ENCODE measurements at places on chromosomes 5 and 9. TPM values are rescaled to one million over a fixed set of nuclear protein-coding genes. Genes with fewer than 3 reads are reported as not detected.
A peak's percentile ranks its signal among the peaks of the same experiment; 100 is the strongest.

DNA sequence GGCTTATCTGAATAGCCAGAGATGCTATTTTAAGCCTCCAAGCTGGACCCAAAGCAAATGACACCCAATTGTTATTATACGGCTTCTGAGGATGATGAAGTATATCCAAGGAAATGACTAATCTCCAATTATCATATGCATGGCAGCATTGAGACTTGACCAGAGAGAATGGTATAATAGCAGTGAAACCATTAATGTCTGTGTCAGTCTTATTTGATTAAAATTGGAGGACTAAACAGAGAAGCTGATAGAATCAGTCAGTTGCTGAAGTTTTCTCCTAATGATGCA lies 200.5 kb downstream of the EFNA5 start:
- no peak for DNase-seq
- no peak overlapping the region for H3K4me3 ChIP-seq
- H3K27me3 ChIP-seq: no peaks in the 10 kb centered on the region
- H3K36me3 ChIP-seq: no peaks in the 10 kb centered on the region

GRCh38 chr9:20985851-20986600 lies 45.4 kb downstream of the HACD4 start:
- H3K27ac ChIP-seq: no peak overlapping the region
- H3K27me3 ChIP-seq: no peaks in the 10 kb centered on the region
- no peaks in the 10 kb centered on the region for H3K36me3 ChIP-seq

GRCh38 chr9:127509955-127510299 lies 58.6 kb downstream of the LRSAM1 start:
- H3K27ac ChIP-seq: no peak overlapping the region
- no peaks in the 10 kb centered on the region for H3K27me3 ChIP-seq
- no peak overlapping the region for H3K4me3 ChIP-seq
- peaks cover 8% of the 10 kb centered on the region for H3K36me3 ChIP-seq
- H3K4me1 ChIP-seq: no peaks in the 10 kb centered on the region
- no peak for DNase-seq

The C9orf153 gene
- total RNA-seq: 0.12 TPM

- H3K27me3 ChIP-seq: no peaks in the 10 kb centered on the region
- no peaks in the 10 kb centered on the region for H3K36me3 ChIP-seq
- H3K4me1 ChIP-seq: no peaks in the 10 kb centered on the region
- H3K27ac ChIP-seq: no peak overlapping the region
- DNase-seq: no peak
- H3K4me3 ChIP-seq: no peak overlapping the region
Observed at GRCh38 chr9:112780450-112781036, 30.0 kb downstream of the SNX30 start.

The VLDLR gene
- total RNA-seq: 46.3 TPM

The INSL4 gene
- total RNA-seq: not detected

DNA sequence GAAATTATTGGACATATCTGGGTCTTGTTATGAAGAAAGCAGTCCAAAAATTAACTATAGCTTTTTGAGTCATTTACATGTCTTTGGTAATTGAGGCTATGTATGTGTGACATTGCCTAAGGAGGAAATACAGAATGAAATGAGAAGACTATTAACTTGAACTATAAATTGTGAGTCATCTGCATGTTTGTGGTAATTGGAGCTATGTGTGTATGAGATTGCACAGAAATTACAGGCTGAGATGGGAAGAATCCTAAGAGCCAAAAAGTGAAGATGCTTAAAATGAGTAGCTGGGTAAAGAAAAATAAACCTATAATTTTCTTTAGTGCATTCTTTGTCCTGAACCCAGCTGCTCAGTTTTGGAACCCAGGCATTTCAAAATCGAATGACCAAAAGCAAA lies 747.6 kb upstream of the EDIL3 start:
- no peak overlapping the region for H3K4me3 ChIP-seq
- H3K27me3 ChIP-seq: no peaks in the 10 kb centered on the region
- no peaks in the 10 kb centered on the region for H3K4me1 ChIP-seq
- DNase-seq: no peak

GRCh38 chr5:60377826-60378225 lies 322.1 kb downstream of the DEPDC1B start:
- no peaks in the 10 kb centered on the region for H3K36me3 ChIP-seq
- no peaks in the 10 kb centered on the region for H3K27me3 ChIP-seq
- DNase-seq: no peak
- no peaks in the 10 kb centered on the region for H3K4me1 ChIP-seq

The DUSP1 gene
- total RNA-seq: 17.2 TPM

- no peaks in the 10 kb centered on the region for H3K27me3 ChIP-seq
- no peak for DNase-seq
- no peaks in the 10 kb centered on the region for H3K36me3 ChIP-seq
Observed at GRCh38 chr5:170885256-170885655, 23.4 kb downstream of the RANBP17 start.

The SPATA31A3 gene
- total RNA-seq: not detected

The GFI1B gene
- total RNA-seq: 1.0 TPM

- H3K4me1 ChIP-seq: peaks cover 6% of the 10 kb centered on the region
- DNase-seq: no peak
- H3K27ac ChIP-seq: no peak overlapping the region
- no peaks in the 10 kb centered on the region for H3K36me3 ChIP-seq
- H3K4me3 ChIP-seq: no peak overlapping the region
Observed at GRCh38 chr5:24080046-24080445, 564.7 kb downstream of the CDH10 start.

DNA sequence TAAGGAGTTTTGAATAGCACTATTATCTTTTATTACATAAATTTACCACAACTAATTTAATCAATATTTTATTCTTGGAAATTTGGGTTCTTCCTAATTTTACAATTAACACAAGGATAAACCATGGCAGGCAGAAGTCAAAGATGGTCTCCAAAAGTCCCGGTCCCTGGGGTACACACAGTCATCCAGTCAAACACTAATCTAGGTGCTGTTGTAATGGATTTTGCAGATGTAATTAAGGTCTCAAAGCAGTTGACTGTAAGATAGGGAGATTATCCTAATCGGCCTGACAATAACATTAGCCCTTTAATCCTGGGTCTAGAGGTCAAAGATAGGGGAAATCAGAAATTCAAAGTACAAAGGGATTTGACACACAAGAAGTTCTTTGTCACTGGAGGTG lies 57.5 kb upstream of the HTR1A start:
- no peak overlapping the region for H3K4me3 ChIP-seq
- no peaks in the 10 kb centered on the region for H3K36me3 ChIP-seq
- DNase-seq: no peak
- no peaks in the 10 kb centered on the region for H3K27me3 ChIP-seq
- no peak overlapping the region for H3K27ac ChIP-seq

GRCh38 chr5:5716665-5717064 lies 294.2 kb downstream of the ICE1 start:
- no peak overlapping the region for H3K27ac ChIP-seq
- DNase-seq: no peak
- H3K36me3 ChIP-seq: no peaks in the 10 kb centered on the region
- no peaks in the 10 kb centered on the region for H3K27me3 ChIP-seq
- no peak overlapping the region for H3K4me3 ChIP-seq
- no peaks in the 10 kb centered on the region for H3K4me1 ChIP-seq

DNA sequence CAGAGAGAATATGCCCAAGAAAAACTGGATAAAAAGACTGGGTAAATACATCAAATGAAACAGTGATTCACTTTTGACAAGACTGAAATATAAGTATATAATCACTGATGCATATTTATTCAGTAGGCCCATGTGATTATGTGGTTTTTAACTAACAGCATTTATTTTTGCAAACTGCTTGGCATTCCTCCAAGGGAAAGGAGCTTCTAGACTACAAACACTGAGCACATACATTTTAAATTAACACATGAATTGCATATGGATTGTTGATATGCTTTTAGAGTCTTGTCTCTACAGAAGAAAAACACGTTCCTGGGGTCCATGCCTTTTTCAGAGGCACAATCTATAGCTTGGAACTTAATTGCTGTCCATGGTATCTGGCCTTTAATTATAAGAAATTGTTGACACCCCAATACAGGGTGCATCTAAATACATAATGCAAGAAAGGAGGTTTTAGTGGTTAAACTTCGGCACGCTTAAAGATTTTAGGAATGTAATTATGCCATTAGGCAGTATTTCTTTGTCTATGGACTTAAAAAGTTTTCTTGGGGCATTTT lies 6.9 kb upstream of the MEIKIN start:
- H3K4me3 ChIP-seq: no peak overlapping the region
- H3K27me3 ChIP-seq: no peaks in the 10 kb centered on the region
- no peaks in the 10 kb centered on the region for H3K36me3 ChIP-seq
- H3K27ac ChIP-seq: no peak overlapping the region
- DNase-seq: no peak
- no peaks in the 10 kb centered on the region for H3K4me1 ChIP-seq

GRCh38 chr5:54135042-54135441 lies 175.3 kb downstream of the ARL15 start:
- no peaks in the 10 kb centered on the region for H3K4me1 ChIP-seq
- no peak overlapping the region for H3K27ac ChIP-seq
- no peaks in the 10 kb centered on the region for H3K27me3 ChIP-seq
- no peaks in the 10 kb centered on the region for H3K36me3 ChIP-seq
- DNase-seq: no peak

- DNase-seq: no peak
- H3K36me3 ChIP-seq: no peaks in the 10 kb centered on the region
- H3K27ac ChIP-seq: no peak overlapping the region
- H3K4me1 ChIP-seq: no peaks in the 10 kb centered on the region
- H3K4me3 ChIP-seq: no peak overlapping the region
Observed at GRCh38 chr5:132074091-132074771, 642 bp downstream of the CSF2 start.

The SHISAL2B gene
- total RNA-seq: 3.9 TPM

DNA sequence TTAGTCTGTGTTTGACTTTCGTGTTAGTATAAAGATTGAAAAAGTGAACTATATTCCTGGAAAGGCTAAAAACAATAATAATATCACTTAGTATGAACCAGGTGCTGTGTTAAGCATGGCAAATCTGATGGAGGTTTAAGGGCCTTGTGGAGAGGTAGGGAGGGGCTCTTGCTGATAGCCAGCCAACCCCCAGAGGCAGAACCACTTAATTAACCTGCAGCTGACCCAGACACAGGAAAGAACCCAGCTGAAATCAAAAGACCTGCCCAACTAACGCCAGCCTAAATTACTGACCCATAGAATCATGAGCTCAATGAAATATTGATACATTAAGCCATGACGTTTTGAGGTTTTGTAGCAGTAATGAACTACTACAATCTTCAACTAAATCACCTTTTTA lies 28.3 kb upstream of the TAF1L start:
- no peaks in the 10 kb centered on the region for H3K27me3 ChIP-seq
- no peak for DNase-seq
- no peak overlapping the region for H3K4me3 ChIP-seq
- H3K4me1 ChIP-seq: no peaks in the 10 kb centered on the region

DNA sequence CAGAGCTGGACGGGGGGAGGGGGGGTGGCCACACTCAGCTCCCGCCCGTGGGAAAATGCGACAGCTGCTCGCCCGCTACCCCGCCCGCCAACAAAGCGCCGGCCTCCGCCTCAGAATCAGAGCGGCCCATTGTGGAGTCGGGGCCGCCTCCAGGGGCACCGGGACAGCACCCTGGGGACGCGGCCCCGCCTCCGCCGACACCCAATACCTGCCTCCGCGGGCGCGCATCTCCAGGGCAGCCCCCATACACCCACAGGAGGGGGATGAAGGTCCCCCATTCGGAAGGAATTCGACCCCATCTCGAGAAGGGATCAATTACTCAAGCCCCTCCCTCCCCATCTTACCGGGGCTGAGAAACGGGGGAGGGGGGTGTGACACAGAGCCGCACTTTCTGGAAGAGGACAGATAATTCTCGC lies 1.3 kb downstream of the NOTCH1 start:
- DNase-seq: no peak
- peak overlapping the region; percentile 93 for H3K4me3 ChIP-seq

GRCh38 chr5:58770136-58770535 lies 187.3 kb downstream of the RAB3C start:
- no peak for DNase-seq
- H3K27me3 ChIP-seq: no peaks in the 10 kb centered on the region
- H3K27ac ChIP-seq: no peak overlapping the region
- H3K4me1 ChIP-seq: no peaks in the 10 kb centered on the region
- no peaks in the 10 kb centered on the region for H3K36me3 ChIP-seq

DNA sequence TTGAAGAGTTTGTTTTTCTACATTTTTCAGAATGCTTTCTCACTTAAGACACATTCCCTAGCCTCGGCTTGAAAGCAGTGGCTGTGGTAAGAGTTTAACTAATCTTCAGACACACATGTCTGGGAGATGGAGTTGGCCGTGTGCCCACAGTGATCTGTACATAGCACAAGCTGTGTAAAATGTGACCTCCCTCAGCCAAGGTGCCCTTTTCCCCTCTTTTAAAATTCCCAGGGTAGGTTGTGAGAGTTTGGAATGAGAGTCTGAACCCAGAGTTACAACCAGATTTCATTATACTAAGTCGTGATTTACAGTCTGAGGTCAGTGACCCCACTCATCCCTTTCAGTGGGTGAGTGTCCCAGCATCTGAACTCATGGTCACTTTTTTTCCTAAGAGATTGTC lies 230.4 kb downstream of the DOCK8 start:
- no peak overlapping the region for H3K27ac ChIP-seq
- DNase-seq: no peak
- no peaks in the 10 kb centered on the region for H3K36me3 ChIP-seq
- H3K4me3 ChIP-seq: no peak overlapping the region

DNA sequence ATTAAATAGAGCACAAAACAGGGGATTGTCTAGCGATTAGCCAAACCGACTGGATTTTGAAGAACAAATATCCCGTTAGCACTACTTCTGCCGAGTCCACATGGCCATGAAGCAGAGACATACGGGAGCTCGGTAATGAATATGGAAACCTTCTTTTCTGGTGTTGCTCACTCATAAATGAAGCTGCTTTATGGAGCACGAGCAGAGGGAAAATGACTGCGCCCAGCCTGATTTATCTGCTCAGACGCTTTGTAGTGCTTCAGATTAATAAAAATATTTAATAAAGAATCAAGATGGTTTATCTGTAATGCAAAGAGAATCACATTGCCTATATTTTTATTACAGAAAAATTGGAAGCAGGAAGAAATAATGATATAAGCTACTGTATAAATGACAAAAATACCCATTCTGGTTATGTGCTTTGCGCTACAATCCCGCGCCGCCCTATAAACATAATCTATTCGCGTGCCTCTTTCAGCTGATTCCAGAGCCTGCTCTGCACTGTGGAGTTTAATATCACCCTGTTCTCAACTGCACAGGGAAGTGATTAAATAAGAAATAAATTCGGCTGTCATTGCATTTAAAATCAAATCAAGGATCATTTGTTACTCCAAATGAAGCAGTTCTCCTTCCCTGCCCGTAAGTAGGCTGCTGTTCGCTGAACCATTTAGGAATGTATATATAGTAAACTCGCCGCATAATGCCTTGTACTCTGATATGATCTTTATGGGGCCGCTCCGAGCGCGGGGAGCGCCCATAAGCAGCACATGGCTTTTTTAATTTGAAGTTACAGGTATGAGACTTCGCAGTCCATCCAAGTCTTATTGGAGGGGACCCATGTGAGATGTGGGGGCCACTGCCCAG lies 22.3 kb upstream of the UBAC1 start:
- H3K4me1 ChIP-seq: no peaks in the 10 kb centered on the region
- no peak overlapping the region for H3K27ac ChIP-seq
- H3K4me3 ChIP-seq: no peak overlapping the region
- no peak for DNase-seq

The TAS2R1 gene
- 0.31 TPM for total RNA-seq

The SPINK13 gene
- not detected for total RNA-seq

- H3K4me1 ChIP-seq: no peaks in the 10 kb centered on the region
- no peak for DNase-seq
- H3K27me3 ChIP-seq: no peaks in the 10 kb centered on the region
- no peak overlapping the region for H3K27ac ChIP-seq
- H3K36me3 ChIP-seq: no peaks in the 10 kb centered on the region
Observed at GRCh38 chr5:167814040-167814439, 477.4 kb upstream of the WWC1 start.

GRCh38 chr5:102796498-102796897 lies 41.4 kb downstream of the PAM start:
- peaks cover 72% of the 10 kb centered on the region for H3K4me1 ChIP-seq
- H3K4me3 ChIP-seq: no peak overlapping the region
- H3K27me3 ChIP-seq: no peaks in the 10 kb centered on the region
- no peak overlapping the region for H3K27ac ChIP-seq

Measured in GM23338 (cell line).